ENCODE measurements at places on chromosomes 1 and 21.

- DNase-seq = no peak
Measured at GRCh38 chr1:40810927-40811326, 27.3 kb downstream of the KCNQ4 start.

- no peak for DNase-seq
Measured at GRCh38 chr1:84973498-84974334, 23.2 kb downstream of the MCOLN2 start.

GRCh38 chr1:209624558-209625549, 27.4 kb downstream of the LAMB3 start:
- DNase-seq = no peak

- no peak for DNase-seq
Measured at GRCh38 chr1:244322791-244323521, 128.8 kb downstream of the ADSS2 start.

DNA sequence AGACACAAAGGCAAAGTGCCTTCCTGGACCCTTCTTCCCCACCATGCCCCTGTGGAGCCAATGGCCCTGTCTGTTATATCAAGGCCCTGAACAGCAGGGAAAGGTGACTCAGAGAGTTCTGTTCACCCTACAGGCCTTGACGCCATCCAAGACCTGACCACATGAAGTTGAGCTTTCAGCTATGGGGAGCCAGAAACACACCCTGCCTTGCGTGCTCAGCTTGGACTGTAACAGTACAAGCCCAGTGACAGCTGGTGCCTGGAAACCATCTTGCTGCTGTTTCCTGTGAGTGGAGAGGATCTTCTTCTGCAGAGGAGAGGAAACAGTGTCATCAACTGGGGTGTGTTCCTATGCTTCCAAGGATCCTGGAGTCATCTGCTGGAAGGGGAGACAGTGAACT, 165.0 kb upstream of the IRF2BP2 start:
- DNase-seq = no peak

GRCh38 chr1:43448955-43449707, 4.6 kb downstream of the HYI start:
- no peak for DNase-seq

GRCh38 chr1:223330466-223330865, 33.5 kb downstream of the SUSD4 start:
- DNase-seq = no peak

DNA sequence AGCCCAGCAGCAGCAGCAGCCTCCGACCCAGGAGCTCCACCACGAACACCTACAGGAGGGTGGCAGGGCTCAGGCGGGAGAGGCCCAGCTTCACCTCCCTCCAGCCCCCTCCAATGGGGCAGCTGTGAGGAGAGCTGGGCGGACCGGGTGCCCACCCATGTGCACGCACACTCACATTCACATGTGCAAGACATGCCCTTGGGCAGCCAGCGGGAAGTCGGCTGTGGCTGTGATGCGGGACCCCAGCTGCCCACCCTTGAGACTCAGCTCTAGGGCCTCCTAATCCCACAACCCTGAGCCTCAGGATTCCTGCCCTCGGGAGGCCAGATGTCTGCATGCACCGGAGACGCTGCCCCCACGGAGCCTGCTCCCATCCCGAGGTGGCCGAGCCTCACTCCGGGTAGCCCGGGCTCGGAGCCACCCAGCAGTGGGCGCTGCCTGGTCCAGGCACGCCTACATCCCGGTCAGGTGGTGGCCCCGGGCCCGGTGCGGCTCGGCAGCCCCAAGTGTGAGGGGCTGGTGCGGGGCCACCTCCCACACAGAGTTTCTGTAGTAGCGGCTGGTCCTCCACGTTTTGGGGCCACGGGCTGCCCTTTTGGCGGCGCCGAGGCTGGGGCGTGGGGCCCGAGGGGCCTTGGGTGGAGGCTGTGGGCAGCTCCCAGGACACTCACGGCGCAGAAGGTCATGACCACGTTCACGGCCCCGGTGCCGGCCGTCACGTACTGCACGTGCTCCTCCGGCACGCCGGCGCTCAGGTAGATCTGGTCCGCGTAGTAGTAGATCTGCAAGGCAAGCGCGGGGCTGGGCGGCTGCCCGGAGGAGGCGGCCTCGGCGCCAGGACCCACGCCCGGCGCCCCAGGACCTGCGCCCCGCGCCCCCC, 12.9 kb upstream of the SLC2A7 start:
- DNase-seq = no peak

DNA sequence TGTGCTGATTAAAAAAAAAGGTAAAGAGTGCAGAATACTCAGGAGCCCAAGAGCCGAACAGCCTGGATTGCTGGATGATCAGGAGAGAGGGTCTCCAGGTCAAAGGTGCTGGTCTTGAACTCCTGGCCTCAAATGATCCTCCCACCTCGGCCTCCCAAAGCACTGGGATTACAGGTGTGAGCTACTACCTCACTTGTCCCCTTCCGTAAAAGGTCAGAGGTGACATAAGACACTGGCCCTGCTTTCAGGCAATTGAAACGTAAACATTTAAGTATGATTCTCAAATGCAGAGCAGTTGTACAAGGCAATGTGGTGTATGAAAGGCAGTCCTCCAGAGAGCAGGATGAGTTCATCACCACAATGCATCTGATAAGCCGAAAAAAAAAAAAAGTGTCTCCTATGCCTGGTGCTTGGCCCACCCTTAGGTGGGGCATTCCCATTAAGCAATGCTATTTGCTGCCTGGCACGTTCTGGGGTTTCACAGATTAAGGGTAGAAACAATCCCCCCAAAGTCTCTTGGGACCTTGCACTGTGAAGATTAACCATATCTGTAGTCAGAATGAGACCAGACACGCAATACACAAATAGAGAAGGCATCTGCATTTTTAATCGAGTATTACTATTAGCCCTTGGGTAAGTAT, 47.7 kb downstream of the PARP1 start:
- no peak for DNase-seq

GRCh38 chr1:119573886-119574285, 66.9 kb downstream of the HSD3B1 start:
- no peak for DNase-seq

GRCh38 chr1:118985640-118986554, 2.2 kb downstream of the TBX15 start:
- no peak for DNase-seq

- DNase-seq = no peak
Measured at GRCh38 chr1:3638676-3639075, 11.2 kb downstream of the WRAP73 start.

DNA sequence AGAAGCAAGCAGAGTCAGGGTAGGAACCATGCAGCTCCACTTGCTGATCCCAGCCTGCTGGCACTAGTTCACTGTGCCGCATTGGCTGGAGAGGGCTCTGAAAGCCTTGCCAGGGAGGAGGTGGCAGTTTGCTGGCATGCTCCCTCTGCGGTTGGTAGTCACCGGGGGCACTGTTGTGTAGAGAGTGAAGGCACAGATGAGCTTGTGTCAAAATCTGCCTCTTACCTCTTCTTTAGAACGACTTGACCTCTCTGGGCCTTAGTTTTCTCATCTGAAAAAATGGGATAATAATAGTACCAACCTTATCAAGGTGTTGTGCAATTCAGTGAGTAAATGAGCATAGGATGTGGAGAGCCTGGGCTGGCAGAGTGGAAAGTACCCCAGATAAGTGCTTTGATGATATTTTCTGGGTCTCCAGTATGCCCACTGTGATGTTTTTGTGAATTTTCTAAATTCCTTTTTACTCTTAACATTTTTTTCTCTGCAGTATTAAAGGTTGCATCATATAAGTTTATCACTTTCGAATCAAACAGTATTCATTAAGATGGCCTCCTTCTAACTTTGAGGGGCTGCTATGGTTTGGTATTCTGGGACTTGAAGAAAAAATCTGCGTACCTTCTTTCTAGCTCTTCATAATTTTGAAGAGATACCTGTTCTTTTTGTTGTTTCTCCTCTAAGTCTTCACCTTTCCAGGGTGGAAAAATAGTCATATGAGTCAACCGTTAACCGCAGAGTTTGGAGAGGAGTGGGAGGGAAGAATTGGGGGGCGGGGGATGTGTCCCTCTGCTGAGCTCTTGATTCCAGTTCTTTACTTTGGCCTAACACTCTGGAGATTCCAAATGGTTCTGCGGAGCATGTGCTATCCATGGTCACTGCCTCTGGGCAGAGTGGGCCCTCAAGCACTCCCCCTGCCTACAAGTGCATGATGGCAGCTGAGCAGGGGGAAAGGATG, 26.8 kb downstream of the SZRD1 start:
- no peak for DNase-seq

DNA sequence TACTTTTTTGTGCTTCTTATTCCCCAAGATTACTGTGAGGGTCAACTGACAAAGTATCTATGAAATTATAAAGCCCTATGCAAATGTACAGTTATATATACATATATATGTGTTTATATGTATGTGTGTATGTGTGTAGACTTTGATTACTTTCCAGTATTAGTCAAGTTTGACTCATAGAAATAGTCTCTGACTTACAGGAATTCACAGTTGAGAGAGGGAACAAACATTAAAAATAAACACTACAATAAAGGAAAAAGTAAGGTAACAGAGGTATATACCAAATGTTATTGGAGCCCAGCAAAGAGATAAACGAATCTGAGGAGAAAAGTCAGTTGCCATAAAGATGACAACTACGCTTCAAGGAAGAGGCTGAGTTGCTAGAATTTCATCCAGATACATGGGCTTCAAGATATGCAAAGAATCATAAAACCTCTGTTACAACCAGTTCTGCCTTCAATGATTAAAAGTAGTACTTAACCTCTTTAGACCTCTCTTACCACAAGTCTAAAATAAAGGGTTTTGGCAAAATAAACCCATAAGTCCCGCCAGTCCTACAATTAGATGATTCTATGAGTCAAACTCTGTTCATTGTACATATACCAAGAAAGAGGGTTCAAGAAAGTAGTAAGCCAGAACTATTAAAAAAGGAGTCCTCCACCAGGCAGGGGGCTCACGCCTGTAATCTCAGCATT, 7.2 kb downstream of the IFT25 start:
- DNase-seq = no peak

- DNase-seq = no peak
Measured at GRCh38 chr1:119373465-119373864, 4.9 kb downstream of the HAO2 start.

DNA sequence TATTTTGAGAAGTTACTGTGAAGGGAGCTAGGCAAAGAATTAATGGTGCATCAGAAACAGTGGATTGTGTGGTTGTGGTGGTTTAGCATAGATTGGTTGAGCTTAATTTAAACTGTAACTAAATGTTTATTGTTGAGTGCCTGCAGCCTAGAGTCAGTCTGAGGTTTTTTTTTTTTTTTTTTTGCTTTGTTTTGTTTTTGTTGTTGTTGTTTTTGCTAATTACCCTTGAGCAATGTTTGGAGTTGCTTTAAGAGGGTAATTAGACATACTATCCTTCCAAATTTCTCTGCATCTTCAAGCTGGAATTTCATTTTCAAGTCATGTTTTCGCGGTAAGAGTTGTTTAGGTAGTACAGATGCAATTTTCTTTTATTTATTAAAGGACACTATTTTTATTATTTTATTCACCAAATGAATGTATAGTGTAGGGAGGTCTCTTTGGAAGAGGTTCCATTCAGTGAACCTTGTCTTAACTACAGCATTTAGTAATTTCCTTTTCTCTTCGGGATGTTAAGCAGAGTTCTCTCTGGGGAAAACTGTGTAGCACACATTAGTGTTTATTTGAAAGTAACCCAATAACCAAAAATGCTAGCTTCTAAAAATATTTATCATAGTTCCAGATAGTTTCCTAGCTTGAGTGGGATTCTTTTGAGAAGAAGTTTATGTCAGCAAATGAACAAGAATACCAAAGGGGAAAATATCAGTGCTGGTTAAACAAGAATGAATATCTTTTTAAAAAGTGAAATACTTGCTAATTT, 82.3 kb downstream of the CLIC4 start:
- DNase-seq = no peak

DNA sequence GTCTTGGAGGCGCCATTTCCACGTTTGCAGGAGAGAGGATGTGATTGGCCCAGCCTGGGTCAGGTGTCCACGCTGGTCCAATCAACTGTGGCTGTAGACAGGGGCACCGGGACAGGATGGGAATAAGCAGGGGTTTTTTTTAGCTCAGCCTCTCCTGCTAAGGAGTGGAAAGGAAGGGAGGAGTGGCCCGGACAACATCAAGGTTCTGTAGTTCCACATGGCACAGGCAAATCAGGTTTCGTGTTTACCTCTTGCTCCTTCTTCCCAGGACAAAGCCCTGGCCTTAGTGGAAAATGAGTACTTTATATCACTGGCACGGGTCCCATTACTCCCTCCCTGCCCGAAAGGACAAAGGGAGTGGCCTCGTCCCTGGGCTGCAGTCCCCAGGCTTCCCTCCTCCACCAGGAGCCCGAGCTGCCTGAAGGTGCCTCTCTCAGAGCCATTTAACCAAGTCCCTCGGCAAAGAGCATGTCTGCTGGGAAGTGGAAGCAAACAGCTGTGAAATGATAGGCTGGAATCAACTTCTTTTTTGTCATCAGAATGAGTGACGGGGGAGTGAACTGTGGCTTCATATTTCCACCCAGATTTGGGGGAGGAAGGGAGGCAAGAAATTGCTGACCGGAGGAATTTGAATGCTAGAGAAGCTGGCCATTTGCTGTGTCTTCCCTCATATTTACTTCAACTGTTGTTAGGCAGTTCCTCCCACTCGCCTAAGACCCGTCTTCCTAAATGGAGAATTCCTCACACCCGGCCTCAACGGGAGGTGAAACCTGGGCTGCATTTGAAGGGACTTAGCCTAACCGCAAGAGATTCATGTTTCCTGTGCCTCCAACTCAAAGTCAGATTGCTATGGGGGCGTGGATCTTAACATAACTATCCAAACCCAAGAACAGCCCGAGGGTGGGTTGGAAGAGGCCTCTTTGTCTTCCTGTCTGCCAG, 84.9 kb upstream of the SLC44A3 start:
- no peak for DNase-seq

GRCh38 chr1:179554427-179554826, 21.3 kb downstream of the NPHS2 start:
- DNase-seq = no peak

GRCh38 chr21:31449921-31450535, 106.0 kb upstream of the TIAM1 start:
- DNase-seq = no peak

DNA sequence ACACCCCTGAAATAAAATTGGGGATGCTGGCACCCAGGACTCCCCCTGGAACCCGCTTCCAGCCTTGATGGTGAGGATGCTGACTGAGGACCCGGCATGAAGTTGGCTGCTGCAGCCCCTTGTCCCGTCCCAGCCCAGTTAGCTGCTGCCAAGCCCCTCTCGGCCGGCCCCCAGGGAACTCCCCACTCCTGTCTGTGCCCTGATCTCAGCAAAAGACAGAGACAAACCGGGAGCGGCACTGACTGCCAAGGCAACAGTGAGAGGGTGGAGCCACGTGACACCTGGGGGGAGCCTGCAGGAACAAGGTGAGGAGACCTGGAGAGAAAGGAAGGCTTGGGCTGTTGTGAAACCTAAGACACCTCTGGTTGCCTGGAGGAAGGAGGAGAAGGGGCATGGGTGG, 24.7 kb downstream of the CASZ1 start:
- DNase-seq = no peak

DNA sequence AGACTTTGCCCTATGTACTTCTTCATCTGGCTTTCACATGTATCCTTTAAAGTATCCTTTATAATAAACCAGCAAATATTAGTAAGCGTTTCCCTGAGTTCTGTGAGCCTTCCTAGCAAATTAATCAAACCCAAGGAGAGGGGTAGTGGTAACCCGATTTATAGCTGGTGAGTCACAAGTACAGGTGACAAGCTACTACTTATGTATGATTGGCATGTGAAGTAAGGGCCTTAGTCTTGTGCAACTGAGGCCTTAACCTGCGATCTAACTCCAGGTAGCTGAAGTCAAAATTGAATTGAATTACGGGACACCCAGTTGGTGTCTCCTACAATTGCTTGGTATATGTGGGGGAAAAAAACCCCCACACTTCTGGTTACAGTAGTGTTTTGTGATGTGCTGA, 26.0 kb downstream of the SLC16A1 start:
- no peak for DNase-seq

Data from endothelial cell (in vitro differentiated cells).